Fibroblast of skin of back (primary cell): ENCODE measurements at places on chromosomes 3 and 15.

- peak; percentile 8 for DNase-seq
These were observed 142.8 kb downstream of the TGFBR2 start for GRCh38 chr3:30749230-30749629.

DNA sequence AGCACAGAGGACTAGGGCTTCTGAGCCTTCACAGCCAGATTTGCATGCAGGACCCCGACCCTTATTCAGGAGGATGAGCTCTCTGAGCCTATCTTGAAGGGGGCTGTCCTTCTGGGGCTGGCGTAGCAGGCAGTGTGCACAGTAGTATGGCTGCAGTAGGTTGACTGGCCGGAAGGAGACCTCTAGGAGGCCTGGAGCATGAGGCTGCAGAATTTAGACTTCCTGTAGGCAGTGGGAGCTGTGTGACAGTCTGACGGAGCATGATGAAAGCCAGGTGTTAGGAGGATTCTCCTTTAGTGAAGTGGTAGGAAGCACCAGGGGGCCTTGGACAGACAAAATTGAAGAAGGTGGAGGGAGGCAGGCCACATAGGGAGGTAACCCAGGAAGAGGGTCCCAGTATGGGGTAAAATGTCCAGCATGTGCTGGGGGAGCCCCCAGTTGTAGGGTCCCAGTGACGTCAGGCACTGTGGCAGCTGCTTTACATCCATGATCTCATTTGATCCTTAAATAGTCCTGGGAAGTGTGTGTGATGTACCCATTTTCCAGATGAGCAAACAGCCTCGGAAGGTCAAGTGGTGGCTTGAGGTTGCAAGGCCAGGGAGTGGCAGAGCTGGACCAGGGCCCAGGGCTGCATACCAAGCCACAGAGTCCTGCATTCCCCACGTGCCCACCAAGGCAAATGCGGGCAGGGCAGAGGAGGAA is 36.1 kb downstream of the SPSB4 start:
- no peak for DNase-seq

DNA sequence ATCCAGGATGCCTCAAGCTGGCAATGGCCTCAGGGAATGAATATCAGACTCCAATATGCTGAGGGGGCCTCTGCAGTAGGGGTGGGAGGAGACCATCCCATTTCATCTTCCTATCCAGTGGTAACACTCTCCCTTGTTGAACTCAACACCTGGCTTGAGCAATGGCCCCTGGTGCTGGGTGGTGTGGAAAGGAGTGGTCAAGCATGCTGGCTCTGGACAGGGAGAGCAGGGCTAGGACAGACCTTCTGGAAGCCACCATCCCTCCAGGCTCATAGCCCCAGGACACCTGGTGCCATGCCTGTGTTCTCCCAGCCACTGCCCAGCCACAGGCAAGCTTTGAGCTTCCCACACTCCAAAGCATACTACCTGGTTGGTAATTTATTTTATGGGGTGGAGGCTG is 9.6 kb downstream of the DNAH1 start:
- no peak for DNase-seq

- peak; percentile 35 for DNase-seq
These were observed 23.0 kb downstream of the CMTM7 start for GRCh38 chr3:32414522-32415202.

DNA sequence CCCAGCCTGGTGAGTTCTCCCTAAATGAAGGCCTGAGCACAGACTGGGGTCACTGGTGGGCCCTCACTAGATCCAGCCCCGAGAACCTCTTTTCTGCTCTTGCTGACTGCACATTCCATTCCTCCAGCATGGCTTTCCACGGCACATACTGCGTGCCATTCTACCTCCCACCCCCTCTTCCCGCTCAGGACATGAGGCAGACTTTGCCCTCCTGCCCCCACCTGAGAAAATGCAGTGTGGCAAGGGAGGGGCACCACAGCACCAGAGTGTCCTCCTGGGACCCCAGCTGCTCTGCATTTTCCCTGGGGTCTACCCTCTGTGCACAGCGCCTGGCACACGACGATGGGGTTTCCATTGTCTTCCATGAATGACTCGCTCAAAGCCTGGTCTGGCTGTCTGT is 6.1 kb upstream of the SLCO2A1 start:
- no peak for DNase-seq

- no peak for DNase-seq
These were observed 36.2 kb downstream of the GLB1 start for GRCh38 chr3:33060609-33061337.

GRCh38 chr15:74378848-74379247 is 11.4 kb upstream of the CYP11A1 start:
- DNase-seq, result peak; percentile 64
